AG20443 (cell line): ENCODE measurements at places on chromosomes 11 and 22.

DNA sequence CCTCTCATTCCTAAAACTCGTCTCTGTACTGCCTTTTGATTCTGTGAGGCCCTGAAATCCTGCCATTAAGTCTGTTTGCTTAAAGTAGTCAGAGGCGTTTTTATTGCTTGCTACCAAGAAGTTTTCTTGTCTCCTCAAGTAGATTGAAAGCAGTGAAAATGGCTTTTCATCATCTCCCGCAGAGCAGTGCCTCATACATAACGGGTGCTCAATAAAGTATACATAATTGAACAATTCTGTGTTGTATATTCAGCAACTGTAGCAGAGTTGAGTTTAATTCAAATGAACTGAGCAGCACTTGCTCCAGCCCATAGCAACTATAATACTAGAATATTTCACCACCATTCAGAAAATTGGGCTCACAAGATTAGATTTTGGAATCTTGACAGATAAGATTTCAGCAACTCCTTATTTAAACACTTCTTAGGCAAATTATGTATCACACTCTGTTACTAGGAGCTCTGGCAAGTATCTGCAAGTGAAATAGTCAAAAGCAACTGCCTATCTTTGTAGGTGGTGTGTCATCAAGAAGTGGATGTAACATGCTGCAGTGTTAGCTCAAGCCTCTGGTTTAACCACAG, 20.0 kb downstream of the FIBIN start:
- peak; percentile 20 for DNase-seq

DNA sequence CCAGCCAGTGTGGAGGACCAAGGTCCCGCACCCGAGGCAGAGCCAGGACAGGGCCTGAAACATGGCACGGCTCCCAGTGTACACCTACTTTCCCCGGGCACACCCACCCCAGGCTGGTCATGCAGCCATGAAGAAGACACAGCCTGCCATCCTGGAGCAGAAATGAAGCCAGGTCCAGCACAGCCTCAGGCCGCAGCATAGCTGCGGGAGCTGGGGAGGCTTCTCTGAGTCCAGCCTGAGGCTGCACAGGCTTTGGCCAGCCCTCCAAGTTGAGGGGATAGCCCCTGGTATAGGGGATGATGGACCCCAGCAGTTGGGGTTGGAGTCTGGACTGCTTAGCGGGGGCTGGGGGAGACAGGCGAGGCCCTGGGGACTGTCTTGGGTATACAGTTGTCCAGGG, 2.9 kb upstream of the HDAC10 start:
- DNase-seq, result no peak

- no peak for DNase-seq
Observed at GRCh38 chr22:44460287-44460686, 37.7 kb downstream of the RTL6 start.

DNA sequence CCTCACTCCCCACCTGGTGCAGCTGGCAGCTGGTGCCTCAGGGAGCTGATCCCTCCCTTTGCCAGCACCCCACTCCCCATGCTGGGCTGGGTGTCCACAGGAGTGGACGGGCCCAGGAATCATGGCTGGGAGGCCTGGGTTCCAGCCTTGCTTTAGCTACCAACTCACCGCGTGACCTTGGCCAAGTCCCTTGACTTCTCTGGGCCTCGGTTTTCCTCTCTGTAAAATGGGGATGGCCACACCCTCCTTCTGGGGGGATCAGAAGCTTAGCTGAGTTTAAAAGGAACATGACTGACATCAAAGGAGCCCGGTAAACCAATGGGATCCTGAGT, 116.9 kb downstream of the KIAA1671 start:
- DNase-seq, result no peak

DNA sequence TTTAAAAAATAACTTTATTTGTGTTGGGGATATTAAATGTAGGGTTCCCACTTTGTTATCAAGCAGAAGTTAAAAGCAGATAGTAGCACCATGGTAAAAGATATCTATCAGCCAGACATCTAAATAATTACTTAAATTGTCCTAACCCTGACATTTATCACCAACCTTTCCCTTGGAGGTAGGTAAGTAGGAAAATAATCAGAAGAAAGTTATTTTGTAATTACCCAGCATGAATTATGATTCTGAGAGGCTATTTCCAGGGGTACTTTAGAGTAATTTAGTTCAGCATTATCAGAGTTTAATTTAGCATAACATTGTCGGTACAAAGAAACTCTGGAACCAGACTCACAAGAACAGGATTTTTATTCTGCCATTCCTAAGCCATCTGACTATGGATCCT, 23.2 kb upstream of the LRRC55 start:
- no peak for DNase-seq

GRCh38 chr11:2300290-2300935, 1.3 kb downstream of the C11orf21 start:
- no peak for DNase-seq

DNA sequence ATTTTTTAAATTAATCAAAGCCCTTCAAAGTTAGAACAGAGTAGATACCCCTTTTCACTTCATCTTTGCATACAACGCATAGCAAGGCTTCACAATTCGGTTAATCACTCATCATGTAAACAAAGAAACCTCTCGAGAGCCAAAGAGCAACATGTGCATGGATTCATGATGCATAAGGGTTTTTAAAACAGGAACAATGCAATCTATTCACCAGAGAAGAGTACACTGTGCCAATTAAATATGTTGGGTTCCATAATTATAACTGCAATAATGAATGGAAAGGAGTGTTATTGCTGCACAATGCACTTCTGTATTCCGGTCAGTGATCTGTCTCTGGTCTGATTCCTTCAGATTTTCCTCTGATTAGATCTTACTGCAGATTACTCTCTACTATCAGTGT, 45.3 kb downstream of the CADM1 start:
- no peak for DNase-seq

- no peak for DNase-seq
Observed at GRCh38 chr11:133999355-133999754, 42.6 kb upstream of the IGSF9B start.

- peak; percentile 96 for DNase-seq
Observed at GRCh38 chr11:57657194-57658022, at the start of gene CLP1. Gene CLP1 (plus strand): TSS chr11:57657762. CDS start chr11:57659477, 1,715 bp downstream.

GRCh38 chr22:43441751-43442150, 29.9 kb downstream of the MPPED1 start:
- DNase-seq, result no peak

GRCh38 chr11:102546923-102547471, 16.4 kb upstream of the MMP7 start:
- no peak for DNase-seq

DNA sequence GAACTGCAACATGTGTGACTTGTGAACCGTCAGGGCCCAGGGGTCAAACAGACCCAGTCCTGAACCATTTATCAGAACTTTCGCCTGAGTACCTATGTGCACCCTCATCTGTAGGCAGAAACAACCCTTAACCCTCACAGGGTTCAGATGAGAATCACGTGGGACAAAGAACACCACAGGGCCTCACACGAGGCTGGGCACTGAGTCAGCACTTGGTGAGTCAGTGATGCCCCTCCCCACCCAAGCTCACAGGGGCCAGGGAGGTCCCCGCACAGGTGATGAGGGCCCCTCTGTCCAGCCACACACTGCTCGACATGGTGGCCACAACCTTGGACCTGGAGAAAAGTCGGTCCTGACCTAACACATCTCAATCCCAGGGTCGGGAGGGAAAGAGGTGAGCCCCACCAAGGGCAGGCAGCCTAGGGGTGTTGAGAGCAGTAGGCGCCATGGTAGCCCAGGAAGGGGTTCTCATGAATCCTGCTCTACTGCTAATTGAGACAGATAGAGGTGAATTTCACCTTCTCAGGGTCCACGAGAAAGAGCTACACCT, 176.4 kb downstream of the SHANK2 start:
- DNase-seq, result no peak

DNA sequence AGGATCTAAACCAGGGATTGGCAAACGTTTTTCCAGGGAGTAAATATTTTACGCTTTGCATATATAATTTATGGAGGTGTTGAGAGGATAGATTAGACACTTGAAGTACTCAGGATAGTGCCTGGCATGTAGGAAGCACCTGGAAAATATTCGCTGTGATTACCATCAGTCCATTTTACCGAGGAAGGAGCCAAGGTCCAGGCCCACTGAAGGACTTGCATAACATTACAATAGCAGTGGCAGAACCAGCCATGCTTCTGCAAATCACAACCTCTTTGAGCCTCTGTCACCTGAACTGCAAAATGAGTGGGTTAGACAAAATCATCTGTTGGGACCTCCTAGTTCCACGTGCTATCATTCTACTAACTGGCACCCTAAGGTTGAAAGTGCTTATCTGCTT, 5.4 kb downstream of the FUT4 start:
- no peak for DNase-seq

DNA sequence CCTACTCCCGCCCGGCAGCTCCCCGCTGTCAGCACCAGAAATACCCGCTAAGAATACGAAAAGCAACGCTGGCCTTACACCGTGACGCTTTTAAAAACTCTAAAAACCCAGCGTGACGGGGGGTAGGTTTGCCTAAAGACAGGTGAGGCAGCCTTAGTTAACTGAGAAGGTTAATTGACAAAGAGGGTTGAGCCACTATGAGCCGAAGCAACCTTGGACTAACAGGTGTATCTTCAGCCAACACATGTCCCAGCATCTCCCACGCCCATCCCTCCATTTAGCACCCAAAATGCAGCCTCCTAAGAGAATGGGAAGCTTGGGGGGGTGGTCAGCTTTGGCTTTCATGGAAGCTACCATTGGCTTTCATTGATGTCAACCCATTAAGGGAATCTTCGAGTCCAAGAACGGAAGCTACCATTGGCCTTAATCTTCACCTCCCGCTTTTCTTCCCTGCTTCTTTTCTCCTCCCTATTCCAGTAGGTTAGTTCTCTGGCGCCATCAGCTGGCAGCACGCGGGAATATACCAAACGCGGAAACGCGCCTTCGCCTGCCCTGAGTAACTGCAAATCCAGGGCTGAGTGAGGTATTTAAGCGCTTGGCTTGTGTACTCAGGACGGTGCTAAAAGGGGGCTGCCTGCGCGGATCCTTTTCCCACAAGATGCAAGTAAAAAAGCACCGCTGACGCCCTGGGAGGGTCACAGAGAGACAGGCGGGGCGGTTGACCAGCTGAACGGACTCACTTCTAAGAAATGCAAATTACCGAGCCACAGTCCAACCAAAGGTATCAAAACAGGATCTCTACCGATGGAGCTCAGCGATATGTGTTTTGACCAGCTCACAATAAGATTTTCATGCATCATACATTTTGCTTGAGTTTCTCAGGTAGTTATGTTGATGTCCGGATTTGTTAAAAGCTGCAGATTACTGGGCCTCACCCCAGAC, 38.5 kb upstream of the GLYATL1 start:
- peak; percentile 71 for DNase-seq

- DNase-seq, result peak; percentile 59
Observed at GRCh38 chr11:2166091-2166851, 5.3 kb upstream of the INS start.

GRCh38 chr11:131077340-131077739, 161.1 kb upstream of the SNX19 start:
- no peak for DNase-seq

GRCh38 chr11:125055107-125055715, 7.9 kb upstream of the SLC37A2 start:
- DNase-seq, result no peak

DNA sequence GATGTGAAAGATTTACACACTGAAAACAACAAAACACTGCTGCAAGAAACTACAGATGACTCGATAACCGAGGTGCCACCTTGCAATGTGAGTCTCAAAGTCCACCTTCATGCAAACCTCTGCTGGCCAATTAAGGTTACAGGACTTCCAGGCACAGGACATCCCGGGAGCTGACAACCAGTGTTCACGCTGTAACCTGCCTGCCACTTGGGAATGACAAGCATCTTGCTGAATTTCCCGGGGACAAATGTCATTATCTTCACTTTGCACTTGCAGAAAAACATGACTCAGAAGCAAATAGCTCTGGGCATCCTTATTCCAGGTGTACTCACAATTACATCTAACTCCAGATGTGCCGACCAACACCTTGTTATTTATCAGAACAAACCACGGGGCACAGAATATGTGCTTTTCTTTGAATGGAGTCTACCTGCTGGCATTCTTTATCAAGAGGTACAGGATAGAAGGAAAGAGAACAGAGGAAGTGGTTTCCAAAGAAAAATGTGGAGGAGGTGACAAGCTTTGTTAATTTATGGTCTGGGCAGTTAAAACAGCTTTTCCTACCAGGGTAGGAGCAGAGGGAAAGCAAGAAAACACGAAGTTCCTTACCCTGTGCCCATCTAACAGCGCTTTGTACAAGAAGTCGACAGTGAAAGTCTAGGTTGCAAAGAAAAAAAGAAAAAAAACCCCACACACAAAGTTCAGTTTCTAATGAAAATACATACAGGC, 72.3 kb downstream of the SHANK2 start:
- DNase-seq, result no peak

DNA sequence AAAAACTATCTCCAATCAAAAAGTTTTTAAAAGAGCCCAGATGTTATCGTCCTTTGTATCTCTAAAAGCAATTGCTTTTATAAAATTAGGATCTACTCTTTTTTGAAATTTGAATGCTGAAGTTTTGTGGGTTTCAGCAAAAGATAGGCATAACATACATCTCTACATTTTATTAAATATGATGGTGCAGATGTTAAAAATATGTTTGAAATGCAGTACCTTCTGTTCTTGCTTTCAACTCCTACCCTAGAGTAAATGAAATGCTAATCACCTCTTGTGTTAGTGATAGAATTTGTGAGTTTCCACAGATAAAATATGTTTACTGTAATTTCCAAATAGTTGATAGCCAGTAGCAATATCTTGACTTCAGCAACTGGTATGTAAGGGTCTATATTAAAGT, 95.7 kb upstream of the VPREB1 start:
- DNase-seq, result no peak

DNA sequence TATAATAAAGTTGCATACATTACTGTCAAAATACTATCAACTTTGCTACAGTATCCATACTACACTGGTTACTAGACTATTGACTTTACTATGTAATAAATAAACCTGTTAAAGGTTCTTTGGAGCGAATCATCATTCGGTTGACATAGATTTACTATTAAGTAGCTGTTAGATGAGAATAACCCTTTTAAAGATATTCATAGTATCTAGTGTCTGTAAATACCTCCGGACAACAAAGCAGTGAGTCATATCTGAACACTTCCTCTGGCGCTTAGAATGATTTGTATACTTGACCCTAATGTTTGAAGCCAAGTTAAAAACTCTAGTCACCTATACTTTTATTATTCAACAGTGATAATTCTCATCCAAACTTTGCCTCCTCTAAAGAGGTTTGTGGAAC, 84.7 kb downstream of the MSANTD4 start:
- DNase-seq, result no peak

- no peak for DNase-seq
Observed at GRCh38 chr11:96284917-96285316, 58.1 kb downstream of the MAML2 start.

GRCh38 chr11:62980133-62980760, 4.5 kb downstream of the SLC22A6 start:
- no peak for DNase-seq

- peak; percentile 87 for DNase-seq
Observed at GRCh38 chr11:46295312-46296058, 18.0 kb downstream of the CREB3L1 start.

GRCh38 chr11:44928144-44928543, 22.5 kb downstream of the TP53I11 start:
- DNase-seq, result no peak

GRCh38 chr11:12319461-12319951, 57.9 kb upstream of the PARVA start:
- no peak for DNase-seq

- no peak for DNase-seq
Observed at GRCh38 chr11:35962369-35963138, 18.7 kb downstream of the LDLRAD3 start.

GRCh38 chr11:69239641-69240040, 54.3 kb upstream of the MYEOV start:
- DNase-seq, result no peak

GRCh38 chr11:73177380-73177777, 35.3 kb upstream of the FCHSD2 start:
- peak; percentile 67 for DNase-seq
